ENCODE measurements at places on chromosomes 11 and 22.

GRCh38 chr11:116397602-116398084 is 375.1 kb downstream of the BUD13 start:
- DNase-seq = no peak

DNA sequence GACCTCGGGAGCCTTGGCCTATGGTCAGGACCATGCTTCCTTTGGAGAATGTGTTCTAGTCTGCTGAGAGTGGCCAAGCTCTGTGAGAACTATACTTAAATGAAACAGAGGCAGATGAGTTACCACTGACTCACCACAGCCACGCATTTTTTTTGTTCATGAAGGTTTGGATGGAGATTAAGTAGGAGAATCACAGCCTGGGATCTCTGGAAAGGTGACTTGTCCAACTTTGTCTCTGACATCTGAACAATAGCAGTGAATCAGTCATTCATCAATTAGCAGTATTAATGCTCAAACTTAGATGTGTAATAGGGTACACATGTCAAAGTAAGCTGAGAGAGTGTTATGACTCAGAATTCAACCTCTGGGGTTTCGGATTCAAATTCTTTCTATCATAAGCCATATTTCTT is 100.7 kb upstream of the ANO3 start:
- no peak for DNase-seq

DNA sequence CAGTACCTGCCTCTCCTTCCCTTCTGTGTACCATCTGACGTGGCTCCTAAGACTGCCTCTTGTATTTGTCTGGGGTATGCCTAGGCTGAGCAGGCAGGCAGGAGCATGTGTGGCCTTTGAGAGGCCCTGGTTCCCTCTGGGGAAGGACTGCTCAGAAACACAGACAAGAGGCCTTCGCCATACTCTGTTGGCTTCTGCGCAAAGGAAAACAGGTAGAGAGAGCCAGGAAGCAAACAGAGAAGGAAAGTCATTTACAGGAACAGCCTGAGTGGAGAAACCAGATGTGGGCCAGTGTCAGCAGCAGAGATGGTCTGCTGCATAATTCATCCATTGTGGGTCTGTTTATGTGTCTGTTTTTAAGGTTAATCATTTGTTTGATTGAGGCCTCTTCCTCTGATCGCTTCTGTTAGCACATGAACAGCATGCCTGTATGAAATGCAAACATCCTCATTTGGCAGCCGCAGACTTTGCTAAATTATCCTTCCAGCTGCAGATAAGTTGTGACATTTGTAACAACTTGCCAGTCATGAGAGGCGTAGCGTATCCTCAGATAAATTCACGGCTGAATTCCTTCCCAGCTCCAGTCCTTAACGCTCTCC is 119.4 kb downstream of the GALNT18 start:
- no peak for DNase-seq

GRCh38 chr22:23107487-23108248 is 34.1 kb downstream of the RSPH14 start:
- no peak for DNase-seq

- DNase-seq = no peak
Observed at GRCh38 chr22:35792506-35792905, 74.8 kb downstream of the APOL5 start.

DNA sequence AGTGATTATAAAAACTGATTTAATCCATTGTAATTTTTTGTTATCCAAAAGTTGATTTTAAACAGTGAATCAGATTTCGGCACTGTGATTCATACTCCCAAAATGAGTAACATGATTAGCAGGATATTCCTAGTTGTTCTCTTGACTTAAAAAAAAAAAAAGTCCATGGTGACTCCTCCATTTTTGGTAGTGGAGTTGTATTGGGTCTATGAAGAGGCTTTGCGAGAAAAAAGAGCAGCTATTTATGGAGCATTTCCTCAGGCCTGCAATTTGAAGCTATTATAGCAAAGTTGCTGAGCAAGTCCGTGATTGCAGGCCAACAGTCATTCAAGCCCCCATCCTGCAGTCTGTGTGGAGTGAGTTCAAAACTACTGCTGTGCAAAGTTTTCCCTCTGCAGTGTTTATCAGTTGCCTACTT is 28.8 kb downstream of the YAP1 start:
- DNase-seq = no peak

GRCh38 chr11:46237248-46238077 is 40.0 kb upstream of the CREB3L1 start:
- no peak for DNase-seq

GRCh38 chr11:72208281-72208680 is 8.3 kb upstream of the FOLR2 start:
- no peak for DNase-seq

GRCh38 chr11:19844806-19845205 is 132.2 kb downstream of the NAV2 start:
- no peak for DNase-seq

DNA sequence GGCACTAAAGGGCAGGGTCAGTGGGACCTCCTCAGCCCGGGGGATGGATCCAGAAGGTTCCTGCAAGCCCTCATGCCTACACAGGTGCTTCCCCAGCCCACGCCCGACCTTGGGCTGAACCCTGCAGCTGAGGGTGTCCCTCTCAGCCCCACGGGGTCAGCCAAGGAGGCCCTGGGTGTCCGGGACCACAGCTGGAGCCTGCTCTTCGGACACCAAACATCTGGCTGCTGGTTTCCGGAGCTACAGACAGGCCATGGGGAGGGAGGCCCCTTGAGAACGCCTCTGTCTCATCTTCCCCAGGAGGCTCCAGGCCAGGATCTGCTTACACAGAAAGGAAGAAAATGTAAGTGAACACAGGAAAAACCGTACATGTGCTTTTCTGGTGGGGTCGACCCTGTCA is 355.7 kb downstream of the MN1 start:
- no peak for DNase-seq

- DNase-seq = no peak
Observed at GRCh38 chr11:16099343-16099900, 256.9 kb downstream of the SOX6 start.

DNA sequence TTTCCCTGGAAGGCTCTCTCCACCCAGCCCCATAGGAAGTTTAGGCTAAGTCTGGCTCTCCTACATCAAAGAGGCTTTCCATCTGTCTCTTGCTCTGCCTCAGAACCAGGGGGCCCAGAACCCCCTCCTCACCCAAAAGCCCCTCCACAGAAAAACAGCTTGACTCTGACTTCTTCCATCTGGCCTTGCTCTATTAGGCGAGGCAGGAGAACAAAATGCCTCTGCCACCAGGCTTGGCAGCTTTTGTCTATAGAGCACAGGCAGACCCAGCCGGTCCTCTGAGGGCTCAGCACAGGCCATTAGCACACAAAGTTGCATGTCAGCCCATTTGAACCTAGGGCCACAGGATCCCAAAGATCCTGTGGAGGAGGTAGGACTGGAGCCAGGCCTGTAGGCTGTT is 75.7 kb upstream of the SUSD2 start:
- DNase-seq = no peak

- no peak for DNase-seq
Observed at GRCh38 chr22:17638182-17638431, 450 bp upstream of the BCL2L13 start.

- DNase-seq = no peak
Observed at GRCh38 chr22:39567135-39567946, 3.2 kb upstream of the CACNA1I start.

DNA sequence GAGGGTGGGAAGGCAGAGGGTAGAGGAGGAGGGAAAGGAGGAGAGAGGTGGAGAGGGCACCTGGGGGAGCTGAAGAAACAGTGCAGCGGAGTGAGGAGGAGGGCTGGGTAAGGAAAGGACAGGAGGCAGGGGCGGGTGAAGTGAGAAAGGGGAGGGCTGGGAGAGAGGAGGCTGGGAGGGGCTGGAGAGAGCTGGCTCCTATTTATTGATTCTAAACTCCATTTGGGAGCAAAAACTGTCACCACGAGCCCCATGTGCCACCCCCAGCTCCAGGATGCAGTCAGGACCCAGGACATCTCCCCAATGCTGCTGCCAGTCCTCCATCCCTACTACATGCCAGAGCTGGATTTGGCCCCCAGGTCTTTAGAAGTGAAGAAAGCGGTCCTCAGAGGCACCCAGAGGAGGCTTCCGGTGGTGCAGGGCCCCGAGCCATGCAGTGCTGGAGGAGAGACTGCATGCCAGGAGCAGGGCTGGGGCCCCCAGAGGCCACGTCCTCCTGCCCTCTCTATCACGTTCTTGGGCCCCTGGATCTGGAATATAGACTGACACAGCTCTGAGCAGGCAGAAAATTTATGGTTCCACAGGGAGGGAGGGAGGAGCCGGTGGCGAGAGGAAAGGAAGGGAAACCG is 53.7 kb downstream of the SLC22A12 start:
- DNase-seq = no peak

DNA sequence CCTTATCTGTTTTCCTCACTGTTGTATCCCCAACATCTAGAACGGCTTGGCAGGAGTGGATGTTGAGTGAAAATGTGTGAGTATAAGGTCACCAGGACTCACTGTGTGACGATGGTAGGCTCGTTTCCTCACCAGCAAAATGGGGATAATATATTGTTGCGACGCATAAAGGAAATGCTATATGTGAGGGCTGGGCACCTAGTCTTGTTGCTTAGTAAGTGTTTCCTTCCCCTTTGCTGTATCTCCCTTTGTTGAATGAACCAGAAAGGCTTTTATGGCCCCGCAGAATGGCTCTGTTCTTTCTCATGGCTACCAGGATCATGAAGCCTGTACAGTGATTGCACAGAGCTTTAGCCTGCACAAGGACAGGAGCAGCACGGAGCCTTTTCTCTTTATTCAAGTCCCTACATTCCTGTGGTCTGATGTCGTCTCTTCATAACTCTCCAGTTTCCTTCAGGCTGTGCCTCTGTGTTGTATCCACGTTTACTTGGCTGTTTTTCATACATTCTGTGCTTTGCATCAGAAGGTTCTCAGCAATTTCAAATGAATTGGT is 5.4 kb downstream of the TNRC6B start:
- DNase-seq = no peak

GRCh38 chr11:62554387-62555167 is 8.0 kb upstream of the AHNAK start:
- DNase-seq = no peak

DNA sequence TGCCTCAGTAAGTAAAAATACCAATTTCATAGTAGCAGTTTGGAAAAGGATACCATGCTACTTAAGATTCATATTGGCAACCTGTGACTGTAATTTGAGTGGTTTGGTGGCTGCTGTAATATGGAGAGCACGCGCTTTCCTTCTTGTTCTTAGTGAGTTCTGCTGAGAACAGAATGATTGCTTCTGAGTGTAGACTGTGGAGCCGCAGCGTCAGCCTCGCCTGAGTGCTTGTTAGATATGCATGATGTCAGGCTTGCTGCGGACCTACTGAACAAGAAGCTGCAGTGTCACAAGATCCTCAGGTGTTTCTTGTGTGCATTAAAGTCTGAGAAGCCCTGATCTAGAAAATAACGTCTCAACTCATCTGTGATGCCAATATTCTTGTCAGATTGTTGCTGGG is 143.2 kb downstream of the ARHGAP42 start:
- no peak for DNase-seq

DNA sequence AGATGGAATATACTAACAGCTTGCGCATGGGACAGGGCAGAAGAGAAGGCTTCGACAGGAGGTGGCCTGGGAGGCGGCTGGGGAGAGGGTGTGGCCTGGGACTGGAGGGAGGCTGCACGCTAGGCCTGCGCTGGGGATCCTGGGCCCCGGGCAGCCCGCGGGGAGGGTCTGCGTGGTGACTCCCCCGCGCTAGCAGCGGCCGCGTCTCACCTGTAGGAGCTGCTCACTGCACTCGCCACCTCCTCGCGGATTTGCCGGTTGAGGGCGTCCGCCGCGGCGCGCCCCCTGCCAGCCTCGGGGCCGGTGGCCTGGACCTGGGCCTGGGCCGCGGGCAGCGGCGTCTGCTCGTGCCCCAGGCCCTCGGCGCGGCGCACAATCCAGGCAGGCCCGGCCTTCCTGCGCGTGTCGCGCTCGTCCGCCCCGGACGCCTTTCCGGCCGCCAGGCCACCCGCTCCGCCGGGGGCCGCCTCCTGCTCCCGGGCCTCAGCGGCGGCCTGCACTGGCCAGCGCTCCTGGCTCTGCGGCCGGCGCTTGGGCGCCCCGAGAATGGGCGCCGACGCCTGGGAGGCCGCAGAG is 1.5 kb downstream of the MAP6 start:
- DNase-seq = no peak

DNA sequence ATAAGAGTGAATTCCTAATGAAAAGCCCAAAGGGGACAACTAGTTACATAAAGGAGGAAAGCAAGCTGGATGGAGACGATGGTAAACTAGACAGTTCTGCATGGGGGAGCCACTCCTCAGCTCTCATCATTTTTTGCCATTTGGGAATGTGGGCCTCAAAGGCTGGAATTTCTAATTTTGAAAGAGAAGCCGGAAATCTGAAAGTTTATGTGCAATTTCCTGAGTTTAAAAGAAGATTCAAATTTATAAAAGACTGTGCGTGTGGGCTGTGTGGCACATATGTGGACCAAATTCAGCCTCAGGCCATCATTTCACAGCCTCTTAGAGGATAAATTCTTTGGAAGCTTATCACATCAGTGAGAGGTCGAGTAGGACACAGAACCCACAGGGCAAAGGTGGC is 18.3 kb upstream of the CRY2 start:
- DNase-seq = no peak

GRCh38 chr11:105588001-105588400 is 21.9 kb upstream of the GRIA4 start:
- DNase-seq = no peak

DNA sequence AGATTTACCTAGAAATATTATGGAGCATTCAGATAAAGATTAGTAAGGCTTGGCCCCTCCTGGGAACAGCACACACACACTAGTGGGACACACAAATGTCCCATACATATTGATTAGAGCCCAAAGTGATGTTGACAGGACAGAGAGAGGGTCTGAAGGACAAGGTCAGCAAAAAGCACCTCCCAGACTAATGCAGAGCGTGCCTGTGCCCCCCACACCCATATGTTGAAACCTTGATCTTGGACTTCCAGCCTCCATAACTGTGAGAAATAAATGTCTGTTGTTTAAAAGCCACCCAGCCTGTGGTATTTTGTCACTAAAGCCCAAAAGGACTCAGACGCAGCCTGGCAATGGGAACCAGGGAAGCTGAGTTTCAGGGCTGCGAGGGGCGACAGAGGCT is 27.6 kb downstream of the LRFN4 start:
- no peak for DNase-seq

DNA sequence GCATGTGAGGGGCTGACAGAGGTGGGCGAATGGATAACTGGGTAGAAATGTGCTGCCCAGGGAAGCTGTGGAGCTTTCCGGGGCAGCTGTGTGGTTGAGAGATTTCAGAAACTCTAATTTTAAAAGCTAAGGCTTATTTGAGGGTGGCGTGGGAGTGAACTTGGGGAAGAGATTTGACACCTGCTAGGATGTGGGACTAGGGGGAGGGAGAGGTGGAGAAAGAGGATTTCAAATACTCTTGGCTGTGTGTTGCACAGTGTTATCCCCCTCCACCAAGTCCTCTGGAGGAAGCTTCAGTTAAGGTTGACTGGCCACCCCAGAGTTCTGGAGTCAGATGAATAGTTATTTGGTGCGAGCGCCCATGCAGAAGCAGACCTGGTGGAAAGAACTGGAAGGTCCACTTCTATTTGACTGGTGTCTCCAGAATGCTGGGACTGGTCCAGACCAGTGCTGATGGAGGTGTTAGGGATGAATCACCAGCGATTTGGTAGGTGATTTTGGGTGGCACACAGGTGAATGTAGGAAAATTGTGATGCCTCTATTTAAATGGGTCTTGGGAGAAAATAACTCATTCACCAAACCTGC is 72.8 kb upstream of the ALX4 start:
- no peak for DNase-seq

- no peak for DNase-seq
Observed at GRCh38 chr11:11967669-11968510, 40.5 kb downstream of the DKK3 start.

GRCh38 chr11:99368583-99368982 is 347.8 kb downstream of the CNTN5 start:
- no peak for DNase-seq

Data from chondrocyte (in vitro differentiated cells).